Natural killer cell (primary cell): ENCODE measurements at places on chromosomes 2 and 18.

GRCh38 chr18:28890791-28891190 is 713.9 kb upstream of the CDH2 start:
- DNase-seq: no peak

- DNase-seq: no peak
Measured at GRCh38 chr2:23241121-23241520, 143.9 kb upstream of the KLHL29 start.

DNA sequence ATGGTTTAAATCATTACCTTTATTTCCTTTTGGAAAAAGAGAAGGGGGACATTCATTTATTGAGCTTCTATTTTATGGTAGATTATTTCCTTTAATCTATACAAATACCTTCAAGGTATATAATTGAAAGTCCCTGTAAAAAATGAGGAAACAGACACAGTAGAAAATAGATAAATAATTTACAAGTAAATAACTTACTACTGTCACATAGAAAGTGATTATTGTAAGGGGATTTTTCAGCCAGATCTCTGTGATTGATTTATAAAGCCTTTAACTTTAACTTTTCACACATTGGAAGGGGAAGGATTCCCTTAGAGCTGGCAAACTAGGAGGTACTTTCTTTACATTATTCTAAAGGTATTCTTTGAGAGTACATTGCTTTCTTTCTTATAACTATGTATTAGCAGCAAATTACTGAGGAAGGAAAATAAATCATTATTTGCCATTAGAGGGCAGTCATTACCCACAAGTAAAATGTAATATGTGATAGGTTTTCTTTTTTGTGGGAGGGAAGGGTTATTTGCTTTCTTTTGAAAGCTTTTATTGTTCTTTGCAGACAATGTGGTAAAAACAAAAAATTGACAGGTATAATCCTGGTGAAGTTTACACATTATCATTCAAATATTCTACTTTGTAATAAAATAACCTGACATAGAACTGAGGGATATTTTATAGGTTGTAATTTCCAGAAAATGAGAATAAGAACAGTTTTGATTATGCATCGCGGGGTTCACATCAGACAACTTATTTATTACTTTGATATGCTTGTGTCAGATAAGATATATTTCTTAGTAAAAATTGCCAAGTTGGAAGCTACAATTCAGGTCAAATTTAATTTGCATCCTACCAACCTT is 24.8 kb upstream of the RPE start:
- DNase-seq: peak; percentile 73

- DNase-seq: no peak
Measured at GRCh38 chr2:88187927-88188326, 17.8 kb downstream of the THNSL2 start.

- DNase-seq: no peak
Measured at GRCh38 chr2:239802185-239802649, 222.9 kb downstream of the NDUFA10 start.

DNA sequence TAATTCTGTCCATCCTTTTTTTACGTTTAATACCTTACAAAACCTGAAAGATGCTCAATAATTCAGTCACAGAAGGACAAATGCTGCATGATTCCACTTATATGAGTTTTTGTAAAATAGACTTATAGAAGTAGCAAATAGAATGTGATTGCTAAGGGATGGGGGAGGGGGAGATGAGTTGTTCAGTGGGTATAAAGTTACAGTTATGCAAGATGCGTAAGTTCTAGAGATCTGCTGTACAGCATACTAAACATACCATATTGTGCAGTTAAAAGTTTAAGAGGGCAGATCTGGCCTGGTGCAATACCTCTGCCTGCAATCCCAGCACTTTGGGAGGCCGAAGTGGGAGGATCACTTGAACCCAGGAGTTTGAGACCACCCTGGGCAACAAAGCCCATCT is 78.8 kb downstream of the TET3 start:
- no peak for DNase-seq

- no peak for DNase-seq
Measured at GRCh38 chr2:9968553-9969497, 17.3 kb downstream of the GRHL1 start.

- no peak for DNase-seq
Measured at GRCh38 chr18:48828691-48829442, 121.9 kb downstream of the SMAD7 start.

GRCh38 chr2:227856697-227857096 is 14.7 kb upstream of the DAW1 start:
- DNase-seq: no peak
